ENCODE measurements at places on chromosomes 4 and X.

DNA sequence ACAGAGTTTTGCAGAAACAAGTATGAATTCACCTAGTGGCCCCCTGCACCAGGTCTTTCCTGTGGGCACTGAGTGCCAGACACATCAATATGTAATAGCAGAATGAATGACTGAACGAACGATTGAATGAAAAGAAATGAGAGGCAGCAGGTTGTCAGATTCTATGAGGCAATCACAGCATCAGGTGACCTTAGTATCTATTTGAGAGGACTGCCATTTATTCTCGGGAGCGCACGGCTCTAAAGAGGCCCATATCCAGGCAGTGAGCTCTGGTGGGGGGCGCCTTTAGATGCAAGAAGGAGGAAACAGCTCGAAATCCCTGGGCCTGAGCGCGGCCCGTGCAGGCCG is 528 bp upstream of the SLC25A4 start:
- no peak for DNase-seq

DNA sequence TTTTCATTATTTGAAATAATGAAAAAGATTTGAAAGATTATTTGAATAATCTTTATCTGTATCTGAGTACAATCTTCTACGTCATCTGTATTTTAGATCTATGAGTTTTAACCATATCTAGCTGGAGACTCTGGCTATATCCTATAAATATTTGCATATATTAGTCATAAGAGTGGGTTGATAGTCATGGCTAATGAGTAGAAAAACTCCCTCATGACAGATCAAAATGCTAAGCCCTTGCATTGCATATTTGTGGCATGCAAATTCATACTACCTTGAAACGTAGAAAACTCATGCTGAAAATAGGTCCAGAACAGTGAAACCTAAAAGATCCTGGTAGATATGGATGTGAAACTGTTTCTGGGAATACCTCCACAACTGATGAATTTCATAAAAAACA is 291.3 kb downstream of the GALNTL6 start:
- no peak for DNase-seq

DNA sequence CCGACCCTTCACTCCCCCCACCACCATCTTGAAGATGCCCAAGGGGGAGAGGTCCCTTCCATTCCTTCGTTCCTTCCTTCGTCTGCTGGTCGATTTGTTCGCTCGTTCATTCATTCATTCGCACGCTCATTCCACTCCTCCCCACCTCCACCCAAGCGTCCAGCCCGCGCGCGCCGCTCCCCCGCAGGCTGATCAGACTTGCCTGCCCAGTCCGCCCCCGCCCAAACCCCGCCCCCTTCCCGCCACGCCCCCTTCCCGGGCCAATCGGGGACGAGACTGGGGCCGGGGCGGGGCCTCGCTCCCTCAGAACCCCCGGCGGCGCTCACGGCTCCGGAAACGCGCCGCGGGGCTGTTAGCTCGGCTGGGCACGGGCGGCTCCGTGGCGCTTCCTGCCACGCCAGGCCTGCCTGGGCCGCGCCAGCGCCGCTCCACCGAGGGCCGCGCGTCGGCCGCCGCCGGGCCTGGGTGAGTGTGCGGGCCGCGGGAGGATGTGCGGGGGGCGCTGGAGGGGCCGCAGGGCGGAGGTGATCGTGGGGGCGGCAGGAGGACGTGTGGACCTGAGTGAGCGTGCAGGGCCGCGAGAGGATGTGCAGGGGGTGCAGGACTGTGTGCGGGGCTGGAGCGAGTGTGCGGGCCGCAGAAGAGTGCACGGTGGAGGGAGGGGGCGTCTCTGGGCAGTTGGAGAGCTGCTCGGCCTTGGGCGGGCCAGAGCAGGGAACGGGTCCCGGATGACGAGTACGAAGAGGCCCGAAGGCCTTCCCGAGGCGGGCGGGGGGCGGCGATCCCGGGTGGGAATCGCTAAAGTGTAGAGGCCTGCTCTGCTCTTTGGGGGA is at the start of gene ZNF275:
Gene ZNF275 (plus strand): TSS at position 333 of the 833 bp plus-strand sequence. CDS start 2,527 bp downstream, outside the sequence.
- peak; percentile 19 for DNase-seq

GRCh38 chr4:134309715-134310114 is 108.1 kb upstream of the PABPC4L start:
- no peak for DNase-seq

DNA sequence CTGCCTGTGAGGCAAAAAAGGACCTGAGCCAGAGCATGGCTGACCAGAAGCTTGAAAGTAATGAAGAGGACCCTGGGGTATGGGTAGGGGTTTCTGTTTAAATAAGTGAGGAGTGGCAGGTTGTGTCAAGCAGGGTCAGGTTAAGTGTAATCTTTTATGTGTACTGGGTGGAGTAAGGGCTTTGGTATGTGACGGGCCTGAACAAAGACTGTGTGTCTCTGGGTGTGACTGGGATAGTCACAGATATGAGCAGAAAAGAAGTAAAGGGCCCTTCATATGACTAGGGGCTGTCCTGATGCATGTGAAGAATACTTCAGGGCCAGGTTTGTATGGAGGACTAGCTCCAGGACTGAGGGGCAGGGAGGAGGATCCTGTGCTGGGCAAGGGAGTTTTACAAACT is 82.4 kb downstream of the ITIH6 start:
- peak; percentile 79 for DNase-seq

DNA sequence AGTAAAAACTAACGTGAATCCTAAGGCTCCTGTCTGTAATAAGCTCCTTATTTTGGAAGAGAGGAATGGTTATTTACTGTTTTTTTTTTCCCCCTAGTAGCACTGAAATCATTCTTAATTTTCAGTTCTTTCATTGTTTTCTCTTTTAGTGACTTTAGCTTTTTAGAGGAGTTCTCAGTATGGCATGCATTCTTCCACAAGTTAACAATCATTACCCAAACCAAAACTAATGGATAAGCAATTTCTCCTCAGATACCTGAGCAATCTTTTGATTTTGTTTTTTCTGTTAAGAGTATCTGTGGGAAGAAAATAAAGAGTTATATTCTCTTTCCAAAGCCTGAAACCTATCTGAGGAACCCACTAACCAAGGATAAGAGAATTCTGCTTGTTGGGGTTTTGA is 16.7 kb upstream of the PPA2 start:
- DNase-seq, result no peak

DNA sequence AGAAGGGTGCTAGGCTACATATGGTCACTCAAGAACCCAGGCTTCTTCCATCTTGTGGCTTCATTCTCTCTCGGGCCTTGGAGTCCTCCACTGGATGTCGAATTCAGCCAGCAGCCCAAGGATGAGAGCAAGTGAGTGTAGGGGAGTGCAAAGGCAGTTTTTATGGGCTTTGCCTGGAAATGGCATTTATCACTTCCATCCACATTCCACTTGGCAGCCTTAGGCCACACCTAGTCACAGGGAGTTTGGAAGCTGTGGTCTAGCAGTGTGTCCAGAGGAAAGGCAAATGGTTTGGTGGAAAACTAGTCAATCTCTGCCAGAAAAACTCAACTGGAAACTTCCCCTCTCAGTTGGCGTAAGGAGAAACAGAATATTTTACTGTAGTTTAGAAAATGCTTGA is 59.0 kb downstream of the NHS start:
- no peak for DNase-seq

- DNase-seq, result no peak
These were observed 53.5 kb downstream of the APBB2 start for GRCh38 chr4:41160856-41161255.
